ENCODE measurements at places on chromosomes 6 and 20.

GRCh38 chr20:36175475-36175995 lies 21.0 kb downstream of the EPB41L1 start:
- no peak for DNase-seq

GRCh38 chr6:114344246-114344970 lies 1.6 kb upstream of the HS3ST5 start:
- no peak for DNase-seq

DNA sequence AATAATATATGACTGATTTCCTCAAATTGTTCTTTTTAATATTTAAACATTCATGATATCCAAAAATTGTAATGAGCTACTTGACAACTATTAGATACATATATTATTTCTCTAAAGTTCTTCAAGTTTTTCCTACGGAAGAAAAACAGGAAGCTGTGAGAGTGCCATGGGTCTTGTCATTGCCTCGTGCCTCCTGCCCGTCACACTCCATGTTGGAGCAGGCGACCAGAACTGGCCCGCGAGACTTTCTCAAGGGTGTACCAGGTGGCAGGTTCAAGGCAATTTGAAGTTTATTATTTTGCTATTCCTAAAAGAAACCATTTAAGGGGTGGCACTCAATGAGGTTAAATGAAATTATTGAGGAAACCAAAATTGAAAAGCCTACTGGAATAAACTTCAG lies 337.2 kb downstream of the HACE1 start:
- no peak for DNase-seq

DNA sequence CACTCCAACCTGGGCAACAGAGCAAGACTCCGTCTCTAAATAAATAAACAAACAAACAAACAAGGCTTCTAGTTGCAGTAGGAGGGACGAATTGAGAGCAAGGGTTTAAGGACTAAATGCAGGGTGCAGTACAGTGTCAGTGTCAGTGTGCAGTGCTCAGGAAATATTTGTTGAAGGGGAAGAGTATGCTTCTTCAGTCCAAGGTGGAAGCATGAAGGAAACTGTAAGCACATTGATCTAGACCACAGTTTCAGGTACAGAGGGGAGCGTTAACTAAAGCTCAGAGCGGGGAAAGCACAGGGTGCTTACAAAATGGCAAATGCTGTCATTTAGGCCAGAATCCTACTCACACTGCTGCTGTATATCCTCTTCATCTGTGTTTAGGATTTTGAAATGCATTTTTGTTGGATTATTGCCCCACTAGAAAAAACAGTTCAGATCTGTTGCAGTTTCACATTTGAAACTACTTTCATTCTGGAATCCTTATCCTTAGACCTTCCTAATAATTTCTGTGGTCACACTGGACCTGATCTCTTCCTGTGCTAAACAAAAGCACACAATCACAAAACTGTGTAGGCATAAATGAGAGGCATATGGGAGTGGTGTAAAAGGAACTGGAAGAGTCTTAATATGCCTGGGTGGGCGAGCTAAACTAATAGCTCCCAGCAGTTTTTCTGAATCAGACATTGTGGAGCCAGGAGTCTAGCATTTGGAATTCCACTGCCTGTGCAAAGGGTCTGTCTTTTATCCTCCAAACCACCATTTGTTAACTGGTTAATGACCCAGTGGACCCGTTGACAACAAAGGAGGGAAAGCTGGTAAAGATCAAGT lies 41.4 kb downstream of the CBFA2T2 start:
- DNase-seq: peak; percentile 21

DNA sequence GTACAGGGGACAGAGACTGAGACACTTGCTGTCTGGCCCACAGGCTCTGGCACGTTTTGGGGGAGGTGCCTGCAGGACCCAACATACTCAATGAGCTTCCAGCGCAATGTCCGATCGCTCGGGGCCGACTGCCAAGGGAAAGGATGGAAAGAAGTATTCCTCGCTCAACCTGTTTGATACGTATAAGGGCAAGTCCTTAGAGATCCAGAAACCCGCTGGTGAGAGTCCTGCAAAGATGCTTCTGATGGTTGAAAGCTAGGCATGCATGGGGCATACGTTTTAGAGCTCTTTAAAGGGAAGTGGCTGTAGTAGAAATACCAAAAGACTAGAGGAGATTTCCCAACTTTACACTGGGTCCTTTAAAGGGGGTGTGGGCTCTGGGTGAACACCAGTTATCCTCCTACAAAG lies 2.2 kb downstream of the PRRC2A start:
- DNase-seq: no peak

GRCh38 chr6:90209527-90209926 lies 87.1 kb downstream of the BACH2 start:
- no peak for DNase-seq

DNA sequence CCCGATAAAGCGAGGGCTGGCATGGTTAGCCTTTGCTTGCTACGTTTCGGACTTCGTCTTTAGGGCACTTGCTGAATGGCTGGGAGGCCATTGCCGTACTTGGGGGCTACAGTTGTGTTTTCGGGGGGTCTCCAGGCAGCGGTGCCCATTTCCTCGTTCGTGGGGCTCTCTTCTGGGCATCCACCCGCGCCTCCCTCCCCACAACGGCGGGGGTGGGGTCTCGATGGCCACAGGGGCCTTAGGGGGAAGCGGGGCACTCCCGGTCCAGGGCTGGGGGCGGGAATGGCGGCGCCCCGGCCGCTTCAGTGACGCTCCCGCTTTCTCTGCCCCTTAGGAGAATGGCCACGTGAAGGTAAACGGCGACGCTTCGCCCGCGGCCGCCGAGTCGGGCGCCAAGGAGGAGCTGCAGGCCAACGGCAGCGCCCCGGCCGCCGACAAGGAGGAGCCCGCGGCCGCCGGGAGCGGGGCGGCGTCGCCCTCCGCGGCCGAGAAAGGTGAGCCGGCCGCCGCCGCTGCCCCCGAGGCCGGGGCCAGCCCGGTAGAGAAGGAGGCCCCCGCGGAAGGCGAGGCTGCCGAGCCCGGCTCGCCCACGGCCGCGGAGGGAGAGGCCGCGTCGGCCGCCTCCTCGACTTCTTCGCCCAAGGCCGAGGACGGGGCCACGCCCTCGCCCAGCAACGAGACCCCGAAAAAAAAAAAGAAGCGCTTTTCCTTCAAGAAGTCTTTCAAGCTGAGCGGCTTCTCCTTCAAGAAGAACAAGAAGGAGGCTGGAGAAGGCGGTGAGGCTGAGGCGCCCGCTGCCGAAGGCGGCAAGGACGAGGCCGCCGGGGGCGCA lies 2.4 kb downstream of the MARCKS start:
- peak; percentile 55 for DNase-seq

DNA sequence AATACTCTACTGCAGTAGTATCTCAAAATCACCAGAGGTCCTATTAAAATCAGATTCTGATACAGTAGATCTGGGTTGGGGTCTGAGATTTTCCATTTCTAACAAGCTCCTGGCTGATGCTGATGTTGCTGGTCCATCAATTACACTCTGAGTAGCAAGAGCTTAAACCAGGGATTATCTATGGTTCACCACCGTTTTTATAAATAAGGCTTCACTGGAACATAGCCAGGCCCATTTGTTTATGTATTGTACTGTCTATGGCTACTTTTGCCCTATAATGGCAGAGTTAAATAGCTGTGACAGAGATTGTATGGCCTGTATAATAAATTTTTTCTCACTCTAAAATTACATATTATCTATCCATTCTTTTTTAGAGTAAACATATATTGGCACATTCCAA lies 53.0 kb downstream of the NUDT3 start:
- DNase-seq: no peak

DNA sequence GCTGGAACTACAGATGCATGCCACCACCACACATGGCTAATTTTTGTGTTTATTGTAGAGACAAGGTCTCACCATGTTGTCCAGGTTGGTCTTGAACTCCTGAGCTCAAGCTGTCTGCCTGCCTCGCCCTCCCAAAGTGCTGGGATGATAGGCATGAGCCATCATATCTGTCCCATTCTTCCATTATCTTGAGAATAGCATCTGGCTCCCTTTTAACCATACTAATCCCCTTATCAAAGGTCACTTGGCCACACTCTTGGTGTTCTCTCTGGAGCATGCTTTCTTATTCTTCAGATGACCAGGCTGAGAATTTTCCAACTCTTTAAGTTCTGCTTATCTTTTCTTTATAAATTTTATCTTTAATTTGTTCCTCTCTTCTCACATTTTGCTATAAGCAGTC lies 15.9 kb upstream of the TRERF1 start:
- no peak for DNase-seq

DNA sequence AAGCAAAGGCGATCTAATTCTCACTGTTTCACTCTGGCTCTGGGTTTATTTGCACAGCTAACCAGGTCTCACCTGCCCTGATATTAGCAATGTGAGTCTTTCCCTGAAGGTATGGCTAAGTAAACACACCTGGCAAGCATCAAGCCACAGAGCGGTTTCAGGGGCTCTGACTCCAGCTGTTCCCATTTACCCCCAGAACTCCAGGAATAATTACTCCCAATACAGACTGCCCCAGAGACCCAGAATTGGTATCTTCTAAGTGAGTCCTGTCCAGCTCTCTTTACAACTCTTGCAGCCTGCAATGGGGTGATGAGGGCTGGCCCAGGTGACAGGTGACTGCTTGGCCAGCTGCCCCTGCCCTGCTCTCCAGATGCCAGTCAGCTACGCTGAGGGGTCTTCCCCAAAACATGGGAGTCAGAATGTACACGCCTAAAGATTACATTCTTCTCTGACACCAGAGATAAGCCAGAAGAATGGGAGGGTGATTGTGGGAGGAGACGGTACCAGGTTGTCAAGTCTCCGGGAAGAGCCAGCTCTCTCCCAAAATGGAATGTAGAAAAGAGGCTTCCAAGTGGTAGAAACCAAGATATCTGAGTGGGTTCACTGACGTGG lies 4.9 kb upstream of the LRRN4 start:
- no peak for DNase-seq

GRCh38 chr6:26057899-26058298 lies 29.3 kb upstream of the HFE start:
- no peak for DNase-seq

- peak; percentile 52 for DNase-seq
These were observed 557 bp upstream of the DYNLRB1 start for GRCh38 chr20:34515484-34516246.

DNA sequence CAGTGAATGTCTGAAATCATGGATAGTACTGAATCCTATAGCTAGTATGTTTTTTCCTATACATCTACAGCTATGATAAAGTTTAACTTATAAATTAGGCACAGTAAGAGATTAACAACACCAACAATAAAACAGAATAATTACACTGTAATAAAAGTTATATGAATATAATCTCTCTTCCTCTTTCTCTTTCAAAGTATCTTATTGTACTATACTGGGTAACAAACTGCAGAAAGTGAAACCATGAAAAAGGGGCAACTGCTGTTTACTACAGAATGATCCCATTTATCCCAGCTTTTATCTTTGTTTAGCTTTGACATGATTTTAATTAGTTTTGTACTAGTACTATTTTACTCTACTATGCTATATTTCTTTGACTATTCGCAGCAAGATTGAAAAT lies 25.8 kb downstream of the ESF1 start:
- no peak for DNase-seq

GRCh38 chr6:105174512-105174911 lies 5.3 kb downstream of the POPDC3 start:
- peak; percentile 80 for DNase-seq

- DNase-seq: no peak
These were observed 469.7 kb downstream of the PKHD1 start for GRCh38 chr6:51617751-51618150.

DNA sequence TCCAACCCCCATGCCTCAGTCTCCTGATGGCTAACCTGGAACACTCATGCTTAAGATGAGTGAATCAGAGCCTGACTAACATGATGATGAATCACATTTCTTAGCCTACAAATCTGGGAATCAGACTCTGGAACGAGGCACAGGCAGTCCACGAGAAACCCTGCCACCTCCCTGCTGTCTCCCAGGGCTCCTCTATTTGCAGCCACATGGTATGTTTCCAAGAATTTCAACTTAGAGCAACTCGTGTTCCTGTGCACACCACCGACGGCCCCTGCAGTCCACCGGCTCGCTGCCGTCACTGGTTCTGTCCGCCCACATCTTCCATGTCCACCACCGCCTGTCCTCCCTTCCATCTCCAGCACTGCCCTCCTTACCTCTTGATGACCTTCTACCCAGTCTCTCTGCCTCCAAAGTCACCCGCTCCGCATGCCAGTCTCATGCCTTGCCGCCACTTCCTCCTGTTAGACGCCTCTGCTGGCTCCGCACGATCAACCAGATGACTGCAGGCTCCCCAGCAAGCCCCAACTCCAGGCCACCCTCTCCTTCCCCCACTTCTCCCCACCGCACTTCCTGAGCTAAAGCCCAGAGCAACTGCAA lies 87.6 kb downstream of the AGPAT4 start:
- peak; percentile 78 for DNase-seq

- DNase-seq: no peak
These were observed 48.7 kb upstream of the FOXQ1 start for GRCh38 chr6:1263039-1263849.

DNA sequence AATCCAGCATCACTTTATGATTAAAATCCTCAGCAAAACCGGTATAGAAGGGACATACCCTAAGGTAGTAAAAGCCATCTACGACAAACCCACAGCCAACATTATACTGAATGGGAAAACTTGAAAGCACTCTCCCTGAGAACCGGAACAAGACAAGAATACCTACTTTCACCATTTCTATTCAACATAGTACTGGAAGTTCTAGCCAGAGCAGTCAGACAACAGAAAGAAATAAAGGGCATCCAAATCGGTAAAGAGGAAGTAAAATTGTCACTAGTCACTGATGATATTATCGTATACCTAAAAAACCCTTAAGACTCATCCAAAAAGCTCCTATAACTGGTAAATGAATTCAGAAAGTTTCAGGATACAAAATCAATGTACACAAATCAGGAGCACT lies 33.3 kb downstream of the BLOC1S5 start:
- no peak for DNase-seq

GRCh38 chr6:145235207-145235606 lies 500.1 kb downstream of the EPM2A start:
- peak; percentile 8 for DNase-seq

GRCh38 chr6:33602180-33602579 lies 18.9 kb upstream of the ITPR3 start:
- DNase-seq: no peak

- no peak for DNase-seq
These were observed 57.7 kb upstream of the PTPRT start for GRCh38 chr20:43247361-43247760.

GRCh38 chr20:38418509-38419204 lies 16.5 kb downstream of the SNHG17 start:
- DNase-seq: peak; percentile 27

GRCh38 chr6:165850434-165851019 lies 187.5 kb upstream of the PDE10A start:
- DNase-seq: peak; percentile 56

- no peak for DNase-seq
These were observed 65.4 kb upstream of the ZNFX1 start for GRCh38 chr20:49343246-49343645.

- no peak for DNase-seq
These were observed 158.3 kb upstream of the JAG1 start for GRCh38 chr20:10832141-10832540.

- DNase-seq: no peak
These were observed 101.6 kb upstream of the FRMD1 start for GRCh38 chr6:168180548-168181011.

Data from astrocyte of the spinal cord (primary cell).